ENCODE measurements at places on chromosomes 6 and 20.

- DNase-seq: no peak
These were observed 17.2 kb downstream of the SH3BGRL2 start for GRCh38 chr6:79648328-79648727.

DNA sequence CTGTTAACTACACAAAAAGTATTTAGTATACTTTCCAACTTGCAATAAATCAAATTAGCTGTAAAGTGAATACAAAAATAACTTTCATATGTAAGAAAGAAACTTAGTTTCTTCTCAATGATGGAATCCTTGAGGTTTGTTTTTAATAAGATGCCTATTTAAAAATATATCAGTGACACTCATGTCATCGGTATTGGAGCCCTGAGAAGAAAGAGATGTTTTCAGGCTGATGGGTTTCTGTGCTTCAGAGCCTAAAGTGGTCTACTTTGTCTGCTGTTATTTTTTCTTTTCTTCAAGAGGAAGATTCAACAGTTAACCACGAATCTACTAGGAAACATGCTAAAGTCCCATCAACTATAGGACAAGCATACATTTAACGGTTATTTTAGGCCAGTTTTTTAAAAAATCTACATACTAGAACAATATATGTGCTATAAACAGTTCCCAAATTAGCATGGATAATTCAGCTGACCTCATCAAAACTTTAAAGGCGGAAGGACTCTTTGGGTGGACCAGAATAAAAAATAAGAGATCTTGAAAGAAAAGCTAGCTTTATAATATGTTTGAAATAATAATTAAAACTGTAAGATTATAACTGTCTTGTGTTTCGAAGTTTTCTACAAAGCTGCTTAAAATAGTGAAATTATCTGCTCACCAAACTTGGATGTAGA lies 147.0 kb upstream of the SAMD5 start:
- DNase-seq: no peak

DNA sequence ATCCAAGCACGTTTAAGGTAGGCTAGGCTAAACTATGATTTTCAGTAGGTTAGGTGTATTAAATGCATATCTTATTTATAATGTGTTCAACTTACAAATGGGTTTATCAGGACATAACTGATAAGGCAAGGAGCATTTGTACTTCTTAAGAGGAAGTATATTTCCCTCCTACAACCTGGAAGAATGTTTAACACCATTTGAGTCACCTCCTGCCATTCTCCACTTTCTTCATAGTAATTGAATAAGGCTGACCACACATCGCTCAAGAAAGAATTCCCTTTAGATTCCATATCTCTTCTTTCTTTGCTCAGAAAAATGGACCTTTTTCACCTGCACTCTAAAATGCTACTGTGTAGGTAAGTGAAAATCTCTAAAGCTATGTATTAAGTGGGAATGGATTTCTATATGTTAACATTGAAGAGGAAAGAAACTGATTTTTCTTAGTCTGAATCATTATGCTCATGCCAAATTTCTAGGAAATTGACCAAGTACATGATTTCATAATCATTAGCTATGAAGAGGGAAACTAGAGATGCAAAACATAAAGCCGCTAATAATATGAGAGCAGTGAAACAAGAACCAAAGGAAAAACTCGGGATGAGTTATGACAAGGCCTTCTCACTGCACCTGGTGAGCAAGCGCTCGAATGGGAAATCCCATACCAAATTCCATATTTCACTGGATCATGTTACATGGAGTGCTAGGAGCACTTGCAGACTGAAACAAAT lies 210.4 kb downstream of the ALDH8A1 start:
- no peak for DNase-seq

DNA sequence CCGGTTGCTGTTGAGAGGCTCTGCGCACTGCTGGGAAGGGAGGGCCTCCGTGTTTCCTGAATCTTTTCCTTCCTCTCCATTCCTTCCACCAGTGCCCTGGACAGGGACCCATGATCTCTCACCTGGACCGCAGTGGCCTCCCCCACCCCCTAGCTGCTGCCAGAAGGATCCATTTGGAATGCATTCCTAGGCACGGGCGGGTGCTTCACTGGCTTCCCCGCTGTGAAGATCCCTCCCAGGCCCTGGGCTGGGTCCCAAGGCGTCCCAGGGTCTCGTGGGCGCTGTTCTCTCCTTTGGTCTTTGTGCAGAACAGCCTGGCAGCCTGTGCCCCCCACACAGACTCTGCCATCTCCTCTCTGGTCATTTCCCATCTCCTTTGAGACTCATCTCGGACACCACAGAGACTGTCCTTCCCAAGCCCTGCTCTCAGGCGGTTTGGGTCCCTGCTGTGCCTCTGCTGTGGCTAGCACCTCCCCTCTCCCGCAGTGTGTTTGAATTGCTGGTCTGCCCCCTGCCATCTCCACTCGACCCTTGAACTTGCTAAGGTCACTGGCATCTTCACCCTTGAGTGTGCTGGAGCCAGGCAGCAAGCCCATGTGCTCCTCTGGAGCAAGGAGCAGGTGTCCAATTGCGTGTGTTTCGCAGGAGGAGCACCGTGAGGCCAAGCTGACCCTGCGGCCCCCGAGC lies 59.0 kb downstream of the TCP11 start:
- no peak for DNase-seq

- no peak for DNase-seq
These were observed 185.8 kb downstream of the TTLL2 start for GRCh38 chr6:167510648-167511047.

DNA sequence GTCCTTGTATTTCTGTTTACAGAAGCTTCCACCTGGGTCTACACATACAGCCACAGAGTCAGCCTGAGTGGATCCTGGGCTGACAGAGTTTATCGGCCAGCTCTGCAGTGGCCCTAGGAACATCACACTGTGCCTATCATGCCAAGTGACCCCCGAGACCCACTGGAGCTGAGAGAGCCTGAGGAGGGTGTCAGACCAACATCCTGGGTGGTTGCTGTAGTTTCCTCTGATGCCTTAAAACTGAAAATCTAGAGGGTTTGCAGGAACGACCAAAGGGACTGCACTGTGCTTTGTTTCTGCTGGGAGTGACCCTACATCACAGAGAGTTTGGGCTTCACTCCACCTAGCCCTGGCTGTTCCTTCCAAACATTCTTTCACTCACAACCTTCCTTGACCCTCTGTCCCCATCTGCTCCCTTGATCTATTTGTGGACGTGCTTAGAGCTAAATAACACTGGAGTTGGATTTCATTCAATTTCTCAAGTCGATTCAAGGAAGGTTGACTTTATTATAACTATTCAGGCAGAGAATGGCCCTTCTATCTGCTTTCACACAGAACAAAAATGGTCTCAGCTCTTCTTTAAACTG lies 18.1 kb downstream of the MYLK4 start:
- DNase-seq: no peak

DNA sequence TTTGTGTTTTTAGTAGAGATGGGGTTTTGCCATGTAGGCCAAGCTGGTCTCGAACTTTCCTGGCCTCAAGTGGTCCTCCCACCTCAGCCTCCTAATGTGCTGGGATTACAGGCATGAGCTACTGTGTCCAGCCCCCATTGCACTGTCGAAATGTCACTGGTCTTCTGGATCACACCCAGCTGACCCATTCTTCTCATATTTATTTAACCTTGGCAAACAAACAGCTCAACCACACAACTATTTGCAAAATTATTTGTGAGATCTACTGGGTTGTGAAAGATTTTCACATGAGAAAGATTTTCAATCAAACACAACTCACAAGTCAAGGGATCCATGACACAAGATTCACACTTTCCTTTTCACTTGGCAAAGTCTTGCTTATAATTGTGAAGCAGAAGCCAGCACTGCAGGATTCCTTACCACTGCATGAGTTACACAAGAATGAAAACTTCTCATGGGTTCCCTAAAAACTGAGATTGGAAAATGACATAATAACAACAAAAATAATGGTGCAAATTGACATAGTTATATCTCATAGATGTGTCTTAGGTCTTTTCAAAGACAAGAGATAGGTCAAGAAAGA lies 2.0 kb upstream of the CST9L start:
- no peak for DNase-seq
